ENCODE measurements at places on chromosomes 2 and 18. TPM values are rescaled to one million over a fixed set of nuclear protein-coding genes. Genes with fewer than 3 reads are reported as not detected.

DNA sequence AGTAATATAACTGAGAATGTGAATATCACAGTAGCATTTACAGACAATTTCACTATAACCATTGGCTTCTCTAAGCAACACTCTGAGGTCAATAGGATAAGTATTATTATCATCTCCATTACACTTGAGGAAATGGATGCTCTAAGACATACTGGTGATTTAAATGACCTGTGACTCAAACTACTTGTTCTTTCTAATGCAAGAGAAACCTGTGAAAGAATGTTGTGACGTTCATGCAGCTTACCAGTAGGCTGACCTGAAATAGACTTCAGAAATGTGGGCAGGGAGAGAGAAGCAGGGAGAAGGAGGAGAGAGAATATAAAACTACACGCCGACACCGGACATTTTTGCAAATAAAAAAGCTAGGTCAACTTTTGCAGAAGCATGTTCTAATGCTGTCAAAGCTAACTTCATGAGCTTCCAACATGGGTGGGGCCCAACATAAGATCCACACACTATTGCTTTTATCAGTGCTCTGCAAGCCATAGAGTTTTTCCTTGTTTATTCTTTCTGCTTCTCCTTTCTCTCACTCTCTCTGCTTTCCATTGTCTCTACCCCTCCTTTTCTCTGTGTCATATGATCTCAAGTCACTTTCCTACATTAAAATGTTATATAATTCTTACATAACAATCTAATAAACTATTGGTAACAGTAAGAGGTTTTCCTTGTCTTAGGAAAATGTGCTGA lies 217.6 kb upstream of the FN1 start:
- DNase-seq = no peak
- H3K4me1 ChIP-seq = no peaks in the 10 kb centered on the region
- H3K4me3 ChIP-seq = no peak overlapping the region
- no peaks in the 10 kb centered on the region for H3K36me3 ChIP-seq

DNA sequence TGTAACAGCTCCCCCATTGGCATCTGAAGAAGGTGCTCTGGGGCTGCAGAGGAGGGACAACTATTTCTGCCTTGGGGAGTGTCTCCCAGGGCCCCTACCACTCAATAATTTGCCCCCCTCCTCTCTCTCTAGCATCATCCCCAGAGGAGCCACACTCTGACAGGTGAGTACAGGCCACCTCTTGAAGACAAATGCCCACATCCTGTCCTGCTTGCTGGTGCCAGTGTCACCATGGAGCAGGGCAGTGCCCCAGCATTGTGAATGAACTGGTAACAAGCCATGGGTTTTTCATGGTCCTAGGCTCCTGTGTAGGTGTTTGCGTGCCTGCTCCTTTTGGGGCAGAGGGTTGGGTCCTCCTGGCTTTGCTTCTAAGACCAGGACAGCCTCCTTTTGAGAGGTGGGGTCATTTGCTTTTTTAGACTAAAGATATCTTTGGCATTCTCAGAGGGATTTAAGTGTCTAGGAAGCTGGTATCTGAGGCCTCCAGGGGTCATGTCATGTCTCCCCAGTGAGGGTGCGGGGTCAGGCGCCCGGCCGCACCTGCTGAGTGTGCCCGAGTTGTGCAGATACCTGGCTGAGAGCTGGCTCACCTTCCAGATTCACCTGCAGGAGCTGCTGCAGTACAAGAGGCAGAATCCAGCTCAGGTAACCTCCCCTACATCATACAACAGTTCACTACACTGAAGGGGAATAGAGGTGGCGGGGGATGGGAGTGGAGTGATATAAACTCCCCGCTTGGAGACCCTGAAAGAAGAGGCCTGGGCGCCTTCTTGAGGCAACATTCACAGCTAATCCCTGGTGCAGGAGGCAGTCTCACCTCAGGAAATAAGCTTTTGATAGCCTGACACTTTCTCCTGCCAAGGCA lies 1.8 kb downstream of the RETREG2 start:
- no peak for DNase-seq
- peaks cover 20% of the 10 kb centered on the region for H3K36me3 ChIP-seq
- H3K4me1 ChIP-seq = peaks cover 59% of the 10 kb centered on the region

GRCh38 chr18:76573325-76574025 lies 78.4 kb upstream of the ZNF516 start:
- peaks cover 35% of the 10 kb centered on the region for H3K27me3 ChIP-seq
- H3K36me3 ChIP-seq = no peaks in the 10 kb centered on the region
- H3K4me3 ChIP-seq = no peak overlapping the region

DNA sequence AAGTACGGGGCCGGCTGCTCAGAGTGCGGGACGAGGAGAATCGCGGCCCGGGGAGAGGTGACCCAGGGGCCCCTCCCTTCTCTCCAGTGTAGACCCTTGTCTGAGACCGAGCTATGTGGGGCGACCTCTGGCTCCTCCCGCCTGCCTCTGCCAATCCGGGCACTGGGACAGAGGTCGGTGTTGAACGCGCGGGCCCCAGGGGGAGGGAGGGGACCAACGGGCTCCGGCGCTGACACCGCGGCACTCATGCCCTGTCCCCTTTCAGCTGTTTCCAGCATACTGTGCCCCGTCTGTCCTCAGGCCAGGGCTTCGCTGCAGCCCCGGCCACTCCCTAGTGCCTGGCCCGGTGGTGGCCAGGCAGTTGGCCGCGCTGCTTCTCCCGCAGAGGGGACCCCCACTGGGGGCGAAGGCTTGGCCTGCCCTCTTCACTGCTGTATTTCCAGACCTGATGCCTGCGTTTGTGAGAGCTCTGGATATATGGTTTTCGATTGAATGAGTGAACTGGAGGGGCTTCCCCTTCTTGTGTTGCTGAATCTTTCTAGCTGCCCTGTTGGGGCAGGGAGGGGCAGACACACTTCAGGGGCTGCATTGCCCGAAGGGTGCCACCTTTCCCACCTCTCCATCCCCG lies 809 bp downstream of the DBI start:
- H3K4me1 ChIP-seq = peaks cover 42% of the 10 kb centered on the region
- no peaks in the 10 kb centered on the region for H3K27me3 ChIP-seq
- peaks cover 28% of the 10 kb centered on the region for H3K36me3 ChIP-seq
- DNase-seq = peak; percentile 61
- H3K27ac ChIP-seq = peak overlapping the region; percentile 89
- peak overlapping the region; percentile 87 for H3K4me3 ChIP-seq

DNA sequence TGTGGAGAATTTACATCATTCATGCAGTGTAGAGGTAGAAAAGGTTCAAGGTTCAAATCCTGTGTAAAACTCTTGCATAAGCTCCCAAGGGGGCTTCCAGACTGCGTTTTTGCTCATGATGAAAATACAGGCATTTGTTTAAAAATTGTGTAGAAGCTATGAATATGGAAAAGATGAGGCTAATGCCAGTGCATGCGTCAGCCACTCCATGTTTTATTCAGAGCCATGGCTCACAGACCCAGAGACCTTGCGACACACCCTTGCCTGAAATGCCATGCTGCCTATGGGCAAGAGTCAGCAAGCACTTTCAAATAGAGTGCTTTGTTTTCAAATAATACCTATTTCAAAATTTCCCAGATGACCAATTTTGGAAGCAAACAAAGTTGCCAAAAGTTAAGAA lies 262.3 kb downstream of the TRIB2 start:
- no peaks in the 10 kb centered on the region for H3K4me1 ChIP-seq
- H3K4me3 ChIP-seq = no peak overlapping the region
- DNase-seq = no peak

Gene FBXO36
- total RNA-seq = 2.1 TPM

Gene NOSTRIN
- total RNA-seq = not detected

Gene OTOS
- not detected for total RNA-seq

Gene EGR4
- 1.6 TPM for total RNA-seq

Gene SULT1C4
- total RNA-seq = not detected

Gene DLX1
- not detected for total RNA-seq
